ENCODE measurements at places on chromosomes 1 and 21.

DNA sequence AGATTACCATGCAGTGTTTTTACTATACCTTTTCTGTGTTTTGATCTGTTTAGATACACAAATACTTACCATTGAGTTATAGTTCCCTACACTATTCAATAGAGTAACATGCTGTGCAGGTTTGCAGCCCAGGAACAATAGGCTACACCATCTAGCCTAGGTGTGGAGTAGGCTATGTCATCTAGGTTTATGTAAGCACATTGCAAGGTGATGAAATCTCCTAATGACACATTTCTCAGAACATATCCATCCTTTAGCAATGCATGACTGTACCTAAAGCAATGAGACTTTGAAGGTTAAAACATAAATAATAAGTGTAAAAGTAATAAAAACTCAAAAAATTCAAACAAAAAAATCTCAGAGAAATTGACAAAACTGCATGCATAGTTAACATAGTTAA is 358.6 kb downstream of the USH2A start:
- no peak for DNase-seq

DNA sequence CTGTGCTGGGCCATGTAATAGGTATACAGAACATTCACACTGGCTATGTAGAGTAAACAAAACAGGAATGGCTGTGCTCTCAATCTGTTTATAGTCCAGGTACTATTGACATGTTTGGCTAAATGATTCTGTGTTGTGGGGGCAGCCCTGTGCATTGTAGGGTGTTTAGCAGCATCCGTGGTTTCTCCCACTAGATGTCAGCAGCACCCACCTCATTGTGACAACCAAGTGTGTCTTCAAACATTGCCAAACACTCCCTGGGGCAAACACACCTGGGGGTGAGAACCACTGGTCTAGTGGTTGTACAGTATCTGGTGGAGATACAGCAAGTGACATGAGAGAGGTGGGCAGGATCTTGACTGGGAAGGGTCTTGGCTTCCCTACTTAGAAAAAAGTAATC is 80.4 kb upstream of the SPATA6 start:
- no peak for DNase-seq

DNA sequence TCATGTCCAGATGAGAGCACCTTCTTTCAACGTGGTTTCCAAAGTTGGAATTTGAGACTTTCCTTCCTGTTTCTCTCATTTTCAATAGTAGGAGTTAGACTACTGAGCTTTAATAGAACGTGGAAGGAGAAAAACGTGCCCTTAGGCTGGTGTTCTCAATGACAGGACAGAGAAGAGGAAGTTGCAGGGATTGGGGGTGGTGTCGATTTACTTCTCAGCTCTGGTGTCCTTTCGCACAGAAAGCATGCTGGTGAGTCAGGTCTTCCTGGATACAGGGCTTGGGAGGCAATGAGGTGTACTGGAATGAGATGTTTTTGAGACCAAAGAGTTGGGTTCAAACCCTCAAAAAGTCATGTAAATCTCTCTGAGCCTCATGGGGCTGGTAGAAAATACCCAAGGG is 67.1 kb downstream of the HIVEP3 start:
- DNase-seq: no peak

DNA sequence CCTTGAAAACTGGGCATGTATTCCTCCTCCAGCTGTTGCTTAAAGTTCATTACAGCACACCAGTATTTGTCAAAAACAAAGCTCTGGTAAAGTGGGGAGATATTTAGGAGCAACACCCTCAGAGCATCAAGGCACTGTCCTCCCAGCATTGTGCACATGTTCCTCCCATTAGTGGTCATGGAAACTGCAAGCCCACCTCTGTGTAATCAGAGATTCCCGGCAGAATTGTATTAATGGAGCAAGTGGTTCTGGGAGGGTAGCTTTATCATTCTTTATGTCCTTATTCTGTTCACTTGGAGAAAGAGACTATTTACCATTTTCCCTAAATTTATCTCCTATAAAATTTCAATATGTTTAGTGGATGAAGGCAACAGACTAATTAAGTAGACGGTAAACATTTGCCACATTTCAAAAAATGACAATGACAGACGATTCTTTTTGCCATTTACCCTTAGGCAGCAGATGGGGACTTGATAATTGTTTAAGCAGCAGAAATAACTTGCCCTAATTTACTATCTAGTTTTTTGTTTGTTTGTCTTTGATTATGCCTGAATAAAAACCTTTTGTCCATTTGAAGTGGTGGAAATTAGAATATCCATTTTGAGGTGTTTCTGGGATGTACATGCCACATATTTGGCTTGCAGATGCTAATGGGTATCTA is 289.6 kb upstream of the ST6GALNAC5 start:
- DNase-seq: no peak

GRCh38 chr1:85427331-85427730 is 37.6 kb downstream of the DDAH1 start:
- no peak for DNase-seq

GRCh38 chr1:201241736-201242135 is 41.6 kb upstream of the PKP1 start:
- no peak for DNase-seq

DNA sequence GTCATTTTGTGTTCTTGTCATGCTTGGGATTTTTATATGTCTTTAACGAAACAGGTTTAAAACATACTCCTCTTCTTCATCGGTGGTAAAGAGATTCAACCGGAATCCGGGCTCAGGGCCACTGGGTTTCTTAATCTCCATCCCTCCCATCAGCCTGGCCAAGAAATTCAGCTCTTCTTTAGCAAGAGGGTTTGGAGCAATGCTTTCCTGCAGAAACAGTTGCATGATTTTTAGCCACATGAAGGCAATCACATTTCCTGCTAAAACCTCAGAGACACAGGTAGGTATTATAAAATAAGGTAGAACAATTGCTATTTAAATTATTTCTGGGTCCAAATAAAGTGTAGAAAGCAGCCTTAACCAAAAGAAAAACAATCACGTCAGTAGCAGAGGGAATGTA is 22.7 kb upstream of the LSM10 start:
- no peak for DNase-seq

DNA sequence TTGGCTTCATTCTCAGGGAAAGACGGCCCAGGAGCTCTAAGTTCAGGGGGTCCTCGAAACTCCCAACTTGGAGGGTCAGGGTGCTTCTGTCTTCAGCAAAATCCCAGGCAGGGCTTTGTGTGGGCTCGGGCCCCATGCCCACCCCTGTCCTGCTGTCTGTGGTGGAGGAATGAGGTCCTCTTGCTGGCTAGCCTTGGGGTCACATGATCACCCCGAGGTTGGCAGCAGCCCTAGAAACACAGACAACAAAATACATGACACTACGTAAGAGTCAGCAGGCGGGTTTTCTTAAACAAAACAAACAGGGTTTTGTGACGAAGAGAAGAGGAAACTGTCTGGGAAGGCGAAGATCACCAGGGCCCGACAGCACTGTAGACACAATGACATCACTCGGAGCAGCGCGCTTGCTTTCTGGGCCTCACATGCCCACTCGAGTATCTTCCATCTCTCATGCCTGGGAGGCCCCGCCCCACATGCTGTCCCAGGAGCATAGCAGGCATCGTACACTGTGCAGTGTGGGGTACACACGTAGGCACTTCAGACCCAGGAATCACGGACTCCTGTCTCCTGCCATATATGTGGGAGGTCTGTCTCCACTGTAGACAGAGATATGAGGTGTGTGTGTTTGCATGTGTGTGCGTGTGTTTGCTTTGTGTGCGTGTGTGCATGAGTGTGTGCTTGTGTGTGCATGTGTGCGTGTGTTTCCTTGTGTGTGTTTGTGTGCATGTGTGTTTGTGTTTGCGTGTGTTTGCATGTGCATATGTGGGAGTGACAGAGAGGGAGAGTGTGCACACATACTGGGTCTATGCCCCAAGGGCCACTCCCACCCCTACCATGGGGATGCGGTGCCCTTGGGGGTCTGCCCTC is 94.7 kb downstream of the SIK1 start:
- no peak for DNase-seq
